ENCODE measurements at places on chromosomes 3 and 15.

GRCh38 chr3:10426346-10427220, 78.8 kb downstream of the ATP2B2 start:
- DNase-seq: no peak

DNA sequence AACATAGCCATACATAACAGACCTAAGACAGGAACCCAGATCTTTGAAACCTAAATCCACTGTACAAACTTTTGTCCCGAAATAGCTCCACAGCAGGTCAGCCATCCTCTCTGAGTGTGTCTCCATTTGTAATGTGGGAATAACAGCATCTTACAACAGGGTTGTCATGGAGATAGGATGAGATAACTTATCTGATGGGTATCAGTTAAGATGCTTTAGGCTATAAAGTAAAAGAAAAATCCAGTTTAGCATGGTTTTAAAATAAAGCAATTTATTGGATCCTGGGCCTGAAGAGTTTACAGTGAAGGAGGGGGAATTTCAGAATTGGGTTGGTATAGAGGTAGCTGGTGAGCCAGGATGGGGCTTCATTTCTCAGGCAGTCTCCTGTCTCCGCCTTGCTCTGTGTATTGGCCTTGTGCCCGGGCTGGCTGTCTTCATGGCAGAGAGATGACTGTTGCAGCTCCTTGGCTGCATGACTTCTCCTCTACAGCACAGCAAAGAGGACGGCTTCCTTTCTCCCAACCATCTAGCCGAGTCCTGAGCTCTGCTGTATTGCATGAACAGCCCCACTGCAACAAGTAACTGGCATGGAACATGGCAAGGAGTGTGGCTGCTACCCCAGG, 131.9 kb upstream of the PROK2 start:
- DNase-seq: no peak

DNA sequence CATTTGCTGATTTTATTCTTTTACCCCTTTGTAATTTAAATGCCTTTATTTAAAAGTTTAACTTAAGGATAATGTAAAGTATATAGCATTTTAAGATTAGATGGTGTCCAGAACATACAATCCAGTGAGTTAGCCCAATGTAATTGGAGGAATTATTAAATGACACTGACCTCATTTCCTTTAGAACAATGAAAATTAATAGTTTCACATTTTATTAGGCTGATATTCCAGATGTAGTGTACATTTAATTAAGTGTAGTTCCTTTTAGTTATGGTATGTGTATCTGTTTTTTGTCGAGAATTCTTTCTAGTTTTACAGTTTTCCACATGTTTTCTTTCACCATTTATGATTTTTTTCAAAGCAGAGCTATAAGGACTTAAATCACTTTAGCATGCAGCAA, 75.8 kb downstream of the RSRC1 start:
- no peak for DNase-seq

DNA sequence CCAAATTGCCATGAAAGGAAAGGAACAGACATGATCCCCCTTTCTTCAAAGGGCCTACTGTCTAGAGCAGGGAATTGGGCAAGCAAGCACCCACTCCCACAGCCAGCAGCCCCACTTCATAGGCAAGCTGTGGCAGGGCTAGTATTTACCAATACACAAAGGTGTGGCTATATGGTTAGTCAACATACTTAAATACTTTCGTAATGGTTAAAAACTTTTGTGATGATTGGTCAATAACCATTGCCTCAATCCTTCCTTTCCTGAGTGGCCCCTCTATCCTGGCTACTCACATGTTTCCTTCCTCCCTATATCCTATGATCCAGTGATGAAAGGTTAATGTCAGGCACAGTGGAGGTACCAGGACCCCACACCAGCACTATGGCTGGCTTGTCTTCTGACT, 30.1 kb upstream of the ARL8B start:
- no peak for DNase-seq

DNA sequence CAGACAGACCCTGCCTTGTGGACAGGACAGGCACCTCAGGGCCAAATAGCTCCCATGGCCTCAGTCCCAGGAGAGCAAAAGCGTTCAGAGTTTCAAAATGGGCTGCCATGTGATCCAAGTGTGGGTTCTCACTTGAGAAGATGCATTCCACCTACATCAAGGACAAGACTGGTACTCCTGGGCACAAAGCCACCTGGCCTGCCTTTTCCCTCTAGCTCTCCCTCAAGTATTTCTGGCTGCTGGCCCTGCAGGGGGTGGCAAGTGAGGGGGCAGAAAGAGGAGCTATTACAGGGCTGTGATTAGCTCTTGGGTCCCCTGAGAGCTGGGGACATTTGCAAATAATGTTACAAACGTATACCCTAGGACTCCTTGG, 6.5 kb upstream of the COL7A1 start:
- no peak for DNase-seq

GRCh38 chr3:138332472-138333073, 2.9 kb upstream of the NME9 start:
- no peak for DNase-seq

DNA sequence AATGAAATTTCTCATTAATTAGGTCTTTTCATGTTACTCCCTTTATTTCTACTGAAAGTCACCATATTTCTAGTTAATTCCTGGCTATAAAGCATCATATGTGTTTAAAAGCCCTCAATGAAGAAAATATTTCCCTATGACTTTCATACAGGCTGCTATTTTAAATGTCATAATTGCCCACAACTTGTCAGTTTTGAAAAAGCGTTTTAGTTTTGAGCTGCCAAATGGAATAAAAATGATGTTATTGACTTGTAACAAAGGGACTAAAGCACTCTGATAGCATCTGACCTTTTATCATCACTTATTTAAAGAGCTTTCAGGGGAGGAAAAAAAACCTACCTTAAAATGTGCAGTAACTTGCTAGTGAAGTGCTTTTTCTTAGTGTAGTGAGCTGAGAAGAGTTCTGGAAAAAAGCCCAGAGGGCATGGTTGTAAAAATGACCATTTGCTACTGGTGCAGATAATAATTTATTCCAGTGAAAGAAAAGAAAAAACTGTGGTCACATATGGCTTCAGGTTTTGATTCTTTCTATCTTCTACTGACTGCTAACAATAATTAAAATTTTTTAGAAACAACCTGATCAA, 877.2 kb downstream of the CADM2 start:
- no peak for DNase-seq

- DNase-seq: no peak
Observed at GRCh38 chr3:142958707-142959106, 4.8 kb downstream of the PAQR9 start.

- no peak for DNase-seq
Observed at GRCh38 chr3:168998792-168999191, 664.7 kb downstream of the MECOM start.

- DNase-seq: no peak
Observed at GRCh38 chr3:73459711-73460110, 165.0 kb downstream of the PDZRN3 start.

DNA sequence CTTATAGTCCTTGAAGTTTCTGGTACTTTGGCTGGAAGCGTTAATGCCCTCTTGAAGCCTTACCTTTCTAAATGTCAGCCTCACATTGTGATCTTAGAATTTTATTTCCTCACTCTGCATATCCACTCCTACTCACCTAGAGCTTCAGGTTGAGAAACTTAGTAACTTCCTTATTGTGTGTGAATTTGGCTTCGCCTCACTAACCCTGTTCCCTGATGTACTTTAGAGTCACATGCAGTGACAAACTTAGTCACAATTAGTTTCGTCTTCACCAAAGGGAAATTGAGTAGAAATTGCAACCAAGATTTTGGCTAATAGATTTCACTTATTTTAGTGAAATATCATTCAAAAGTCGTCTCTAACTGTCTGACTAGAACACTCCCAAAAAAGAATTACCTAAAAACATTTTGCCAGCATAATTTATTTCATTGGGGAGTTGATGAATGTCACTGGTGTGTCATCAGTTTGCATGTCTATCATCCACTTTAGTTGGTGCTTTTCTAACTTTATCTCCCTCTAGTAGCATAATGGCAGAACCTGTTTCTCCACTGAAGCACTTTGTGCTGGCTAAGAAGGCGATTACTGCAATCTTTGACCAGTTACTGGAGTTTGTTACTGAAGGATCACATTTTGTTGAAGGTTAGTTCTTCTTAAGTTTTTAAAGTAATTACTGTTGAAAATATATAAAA, 960 bp downstream of the MFN1 start:
- DNase-seq: no peak

DNA sequence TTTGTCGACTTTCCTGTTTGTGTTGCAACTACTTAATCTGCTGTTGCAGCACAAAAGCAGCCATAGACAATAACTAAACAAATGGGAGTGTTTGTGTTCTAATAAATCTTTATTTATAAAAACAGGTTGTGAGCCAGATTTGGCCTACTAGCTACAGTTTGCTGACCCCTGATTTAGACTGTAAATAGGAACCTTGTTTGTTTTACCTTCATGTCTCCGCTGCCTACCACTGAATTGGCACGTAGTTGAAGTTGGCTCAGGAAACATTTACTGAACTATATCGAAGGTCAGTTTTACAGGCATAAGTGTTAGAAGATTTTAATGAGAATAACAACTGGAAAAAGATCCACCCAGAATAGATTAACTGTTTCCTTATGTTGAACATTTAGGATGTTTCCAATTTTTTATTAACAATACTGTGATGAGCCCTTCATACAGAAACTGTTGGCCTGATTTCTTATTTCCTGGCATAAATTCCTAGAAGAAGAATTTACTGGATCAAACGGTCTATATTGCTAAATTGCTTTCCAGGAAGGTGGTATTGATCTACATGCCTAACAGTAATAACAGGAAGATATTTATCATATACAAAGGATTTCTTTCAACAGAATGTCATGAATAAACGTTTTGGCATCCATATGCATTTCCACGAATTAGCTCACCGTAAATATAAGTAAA, 156.2 kb upstream of the NR2E3 start:
- no peak for DNase-seq

DNA sequence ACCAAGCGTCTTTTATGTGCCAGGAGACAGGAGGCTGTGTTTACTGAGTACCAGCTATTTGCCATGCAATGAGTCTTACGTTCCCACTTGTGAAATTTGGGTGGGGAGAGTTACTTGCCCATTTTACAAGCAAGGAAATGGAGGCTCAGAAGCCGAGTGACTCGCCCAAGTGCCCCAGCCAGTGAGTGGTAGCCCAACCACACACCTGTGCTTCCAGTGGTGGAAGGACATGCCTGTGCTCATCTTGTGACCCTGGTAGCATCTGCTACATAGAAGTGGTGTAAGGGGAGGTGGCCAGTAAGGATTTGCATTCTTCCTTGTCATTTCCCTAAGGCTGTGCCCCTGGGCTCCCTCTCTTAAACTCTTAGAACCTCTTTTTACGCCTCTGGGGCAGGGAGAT, 49.3 kb downstream of the FBLN2 start:
- DNase-seq: no peak

DNA sequence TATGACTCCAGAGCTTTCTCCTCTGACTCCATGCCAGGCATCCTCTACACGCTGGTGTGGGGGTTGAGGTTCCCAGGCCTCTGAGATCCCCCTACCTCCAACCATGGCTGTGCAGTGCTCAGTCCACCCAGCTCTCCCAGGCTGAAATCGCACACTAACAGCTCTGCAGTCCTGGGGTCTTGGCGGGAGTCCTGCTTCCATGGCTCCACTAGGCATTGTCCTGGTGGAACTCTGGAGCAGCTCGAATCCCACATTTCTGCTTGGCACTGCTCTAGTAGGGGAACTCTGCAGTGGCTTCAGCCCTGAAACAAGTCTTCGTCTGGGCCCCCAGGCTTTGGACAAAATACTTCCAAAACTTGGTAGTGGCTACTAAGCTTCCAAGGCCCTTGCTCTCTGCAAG, 50.7 kb downstream of the ROPN1B start:
- no peak for DNase-seq

- DNase-seq: no peak
Observed at GRCh38 chr3:137065381-137065780, 107.6 kb downstream of the IL20RB start.

- no peak for DNase-seq
Observed at GRCh38 chr3:45646051-45646585, 43.1 kb upstream of the SACM1L start.

GRCh38 chr3:64331605-64332004, 106.3 kb upstream of the PRICKLE2 start:
- DNase-seq: no peak

- no peak for DNase-seq
Observed at GRCh38 chr15:92102395-92102755, 248.9 kb downstream of the SLCO3A1 start.

DNA sequence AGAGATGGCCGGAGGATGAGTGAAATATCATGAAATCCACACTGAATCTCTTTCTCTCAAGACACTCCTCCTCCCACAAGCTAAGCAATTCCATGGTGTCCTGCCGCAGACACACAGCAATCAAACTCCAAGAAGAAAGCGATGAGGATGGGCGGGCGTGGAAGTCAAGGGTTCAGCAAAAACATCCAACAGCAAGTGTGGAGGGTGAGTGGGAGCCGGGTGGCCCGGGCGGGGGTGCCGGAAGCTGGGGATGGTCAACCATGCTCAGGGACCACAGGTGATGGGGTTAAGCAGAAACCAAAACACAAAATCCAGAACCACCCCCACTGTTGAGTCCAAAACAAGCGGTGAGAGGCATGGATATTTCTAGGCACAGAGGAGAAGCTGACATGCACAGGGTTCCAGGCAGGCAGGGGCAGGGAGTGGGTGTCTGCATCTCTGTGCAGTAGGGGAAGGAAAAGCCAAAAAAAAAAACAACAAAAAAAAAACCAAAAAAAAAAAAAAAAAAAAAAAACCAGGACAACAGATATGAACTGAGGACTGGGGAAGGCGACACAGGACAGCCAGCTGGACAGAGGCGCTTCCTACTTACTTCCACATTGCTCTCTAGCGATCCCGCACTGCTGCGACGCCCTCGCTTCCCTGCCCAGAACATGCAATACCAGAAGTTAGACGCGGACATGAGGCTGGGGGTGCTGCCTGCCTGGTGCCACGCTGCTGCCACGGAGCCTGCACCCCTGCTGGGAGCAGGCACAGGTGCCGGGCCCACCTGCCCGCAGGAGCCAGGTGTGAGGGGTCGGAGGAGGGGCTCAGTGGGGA, 61.0 kb upstream of the RPL32 start:
- no peak for DNase-seq

- no peak for DNase-seq
Observed at GRCh38 chr3:122055215-122055614, at the start of gene CD86. CD86 (plus strand) TSS chr3:122055362; CDS start chr3:122055490, 128 bp downstream.

GRCh38 chr3:123791898-123792297, 92.2 kb downstream of the MYLK start:
- no peak for DNase-seq

GRCh38 chr3:10327592-10327991, 6.7 kb upstream of the SEC13 start:
- DNase-seq: no peak
